Stimulated activated CD4-positive, alpha-beta T cell treated with anti-CD3 and anti-CD28 coated beads, Interleukin-1b, Interleukin-23, amount 100 ng/mL, for 1 hour (primary cell): ENCODE measurements at places on chromosomes 3 and 15.

DNA sequence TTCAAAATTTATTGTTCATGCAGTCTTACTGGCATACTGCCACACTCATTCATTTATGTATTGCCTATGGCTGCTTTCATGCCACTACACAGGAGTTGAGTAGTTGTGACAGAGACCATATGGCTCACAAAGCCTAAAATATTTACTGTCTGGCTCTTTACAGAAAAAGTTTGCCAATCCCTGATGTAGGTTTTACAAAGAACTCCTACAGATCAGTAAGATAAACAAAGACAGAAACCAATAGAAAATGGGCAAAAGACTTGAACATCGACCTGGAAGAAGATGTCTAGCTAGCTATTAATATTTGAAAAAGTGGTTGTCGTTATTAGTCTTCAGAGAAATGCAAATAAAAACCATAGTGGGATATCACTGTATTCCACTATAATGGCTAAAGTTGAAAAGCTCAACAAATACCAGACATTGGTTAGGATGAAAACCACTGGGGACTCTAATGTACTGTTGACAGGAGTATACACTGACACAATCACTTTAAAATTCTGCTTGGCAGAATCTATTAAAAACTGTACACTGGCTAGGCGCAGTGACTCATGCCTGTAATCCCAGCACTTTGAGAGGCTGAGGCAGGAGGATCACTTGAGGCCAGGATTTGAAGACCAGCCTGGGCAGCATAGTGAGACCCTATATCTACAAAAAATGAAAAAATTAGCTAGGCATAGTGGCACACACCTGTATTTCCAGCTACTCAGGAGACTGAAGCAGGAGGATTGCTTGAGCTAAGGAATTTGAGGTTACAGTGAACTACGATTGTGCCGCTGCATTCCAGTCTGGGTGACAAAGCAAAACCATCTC lies 87.7 kb downstream of the NEO1 start:
- no peak for DNase-seq

DNA sequence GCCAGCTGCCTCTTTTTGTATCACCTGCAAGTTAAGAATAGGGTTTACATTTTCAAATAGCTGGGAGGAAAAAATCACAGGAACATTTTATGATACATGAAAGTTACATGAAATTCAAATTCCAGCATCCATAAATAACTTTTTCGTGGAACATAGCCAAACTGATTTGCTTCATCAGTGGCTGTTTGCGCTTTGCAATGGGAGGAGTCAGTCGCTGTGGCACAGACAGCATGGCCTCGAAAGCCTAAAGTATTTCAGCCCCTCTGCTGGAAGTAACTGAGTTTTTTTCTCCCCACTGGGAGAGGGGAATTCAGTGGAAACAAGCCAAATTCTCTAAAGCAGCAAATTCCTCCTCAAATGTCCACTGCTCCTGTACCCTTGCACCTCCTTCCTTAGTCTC lies 271.9 kb downstream of the SUCLG2 start:
- DNase-seq: no peak

GRCh38 chr3:122857019-122857418 lies 62.1 kb downstream of the SLC49A4 start:
- no peak for DNase-seq

DNA sequence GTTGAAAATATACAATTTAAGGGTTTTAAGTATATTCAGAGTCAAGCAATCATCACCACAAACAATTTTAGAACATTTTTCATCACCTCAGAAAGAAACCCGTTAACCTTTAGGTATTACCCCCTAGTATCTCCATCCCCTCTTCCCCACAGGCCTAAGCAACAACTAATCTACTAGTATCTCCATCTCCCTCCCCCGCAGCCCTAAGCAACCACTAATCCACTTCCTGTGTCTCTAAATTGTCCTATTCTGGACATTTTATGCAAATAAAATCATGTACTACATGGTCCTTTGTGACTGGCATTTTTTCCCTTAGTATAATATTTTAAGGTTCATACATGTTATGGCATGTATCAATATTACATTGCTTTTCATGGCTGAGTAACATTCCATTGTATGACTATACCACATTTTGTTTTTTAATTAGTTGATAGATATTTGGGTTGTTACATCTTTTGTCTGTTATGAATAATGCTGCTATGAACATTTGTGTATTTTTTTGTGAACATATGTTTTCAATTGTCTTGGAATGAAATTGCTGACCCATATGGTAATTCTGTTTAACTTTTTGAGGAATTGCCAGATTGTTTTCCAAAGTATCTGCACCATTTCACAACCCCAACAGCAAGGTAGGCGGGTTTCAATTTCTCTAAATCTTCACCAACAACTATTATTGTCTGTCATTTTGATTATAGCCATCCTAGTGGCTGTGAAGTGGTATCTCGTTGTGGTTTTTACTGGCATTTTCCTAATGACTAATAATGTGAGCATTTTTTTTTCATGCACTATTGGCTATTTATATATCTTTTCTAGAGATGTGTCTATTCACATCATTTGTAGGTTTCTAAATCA lies 215.6 kb upstream of the CD96 start:
- no peak for DNase-seq

DNA sequence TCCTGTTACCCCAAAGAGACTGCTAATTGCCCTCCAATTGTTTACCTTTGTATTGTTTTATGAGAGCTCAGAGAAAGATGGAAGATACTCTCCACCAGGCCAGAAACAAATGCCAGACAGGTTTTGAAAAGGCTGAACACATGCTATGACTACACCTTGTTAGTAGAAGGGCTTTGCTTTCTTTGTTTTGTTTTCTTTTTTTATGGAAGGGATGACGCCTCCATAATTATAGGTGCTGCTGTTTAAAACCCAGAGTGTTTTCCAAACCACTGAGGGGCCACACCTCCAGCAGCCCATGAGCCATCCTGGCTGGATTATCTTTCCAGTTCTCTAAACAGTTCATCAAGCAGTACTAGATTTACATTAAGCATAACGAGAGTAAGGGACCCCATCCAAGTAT lies 5.6 kb upstream of the FOXP1 start:
- no peak for DNase-seq

GRCh38 chr15:22240403-22240802 lies 160.1 kb downstream of the OR4M2 start:
- DNase-seq: no peak

GRCh38 chr15:69253156-69253555 lies 45.6 kb upstream of the PAQR5 start:
- DNase-seq: no peak

GRCh38 chr3:75138345-75138744 lies 523.9 kb upstream of the CNTN3 start:
- DNase-seq: no peak

DNA sequence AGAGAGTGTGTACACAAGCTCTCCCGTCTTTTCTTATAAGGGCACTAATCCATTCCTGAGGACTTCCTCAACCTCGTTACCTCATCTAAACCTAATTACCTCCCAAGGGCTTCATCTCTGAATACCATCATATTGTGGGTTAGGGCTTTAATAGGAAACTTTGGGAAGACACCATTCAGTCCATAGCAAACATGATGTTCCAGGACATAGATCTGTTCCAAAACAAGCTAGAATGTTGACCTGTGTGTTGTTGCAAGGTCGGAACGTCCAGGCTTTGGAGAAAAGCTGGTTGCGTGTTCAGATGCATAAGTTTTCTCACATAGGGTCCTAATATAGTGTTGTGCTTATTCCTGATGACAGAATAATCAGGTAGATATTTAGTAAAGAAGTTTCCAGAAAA lies 9.7 kb upstream of the TMEM87A start:
- DNase-seq: no peak

GRCh38 chr3:229183-229661 lies 32.7 kb downstream of the CHL1 start:
- no peak for DNase-seq

DNA sequence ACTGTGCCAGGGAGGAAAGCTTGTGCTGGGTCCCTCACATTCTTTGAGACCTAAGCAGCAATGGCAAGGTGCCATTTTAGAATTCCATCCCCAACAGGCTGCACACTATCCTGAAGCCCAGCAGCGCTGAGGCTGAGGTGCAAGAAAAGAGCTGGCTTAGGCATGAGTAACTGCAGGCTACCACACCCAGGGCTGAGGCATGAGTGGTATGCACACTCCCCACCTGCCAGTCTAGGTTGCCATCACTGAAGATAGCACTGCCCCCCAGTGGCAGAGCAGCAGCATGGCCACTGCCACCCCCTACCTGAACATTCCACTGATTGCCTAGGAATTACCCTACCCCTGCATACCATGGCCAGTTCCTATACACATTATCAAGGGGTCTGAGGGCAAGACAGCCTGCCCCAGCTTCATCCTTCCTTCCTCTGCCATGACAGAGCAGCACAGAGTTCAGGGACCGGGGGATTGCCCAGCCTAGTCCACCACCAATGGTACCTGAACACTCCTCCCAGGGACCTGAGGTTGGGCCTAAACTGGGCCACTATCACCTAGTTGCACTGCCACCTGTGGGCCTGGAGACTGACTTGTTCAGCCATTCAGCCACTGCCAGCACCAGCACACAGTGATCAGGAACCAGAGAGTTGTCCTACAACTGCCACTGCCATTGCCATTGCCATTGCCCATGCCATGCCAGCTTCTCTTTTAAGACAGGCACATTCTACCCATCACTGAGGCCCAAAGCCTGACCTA lies 129.8 kb downstream of the SATB1 start:
- no peak for DNase-seq

GRCh38 chr3:156525808-156526207 lies 29.1 kb downstream of the SSR3 start:
- no peak for DNase-seq

GRCh38 chr15:56654624-56655023 lies 78.7 kb downstream of the ZNF280D start:
- no peak for DNase-seq

DNA sequence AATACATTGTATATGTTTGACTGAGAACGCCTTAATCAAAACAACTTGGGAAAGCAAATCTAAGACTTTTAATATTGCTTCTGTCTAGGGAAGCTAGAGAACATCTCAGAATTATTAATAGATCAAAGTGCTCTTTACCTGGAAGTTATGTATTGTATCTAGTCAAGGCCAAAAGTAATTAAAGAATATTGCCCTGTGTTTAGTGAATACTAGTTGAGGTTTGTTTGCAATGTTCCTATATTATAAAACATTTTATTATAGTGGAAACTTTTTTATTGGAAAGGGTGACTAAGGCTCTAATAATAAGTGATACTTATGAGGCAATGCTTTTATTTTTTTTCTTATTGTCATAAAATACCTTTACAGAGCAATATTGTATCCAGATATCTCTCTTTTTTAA lies 118.2 kb downstream of the CADM2 start:
- DNase-seq: no peak

DNA sequence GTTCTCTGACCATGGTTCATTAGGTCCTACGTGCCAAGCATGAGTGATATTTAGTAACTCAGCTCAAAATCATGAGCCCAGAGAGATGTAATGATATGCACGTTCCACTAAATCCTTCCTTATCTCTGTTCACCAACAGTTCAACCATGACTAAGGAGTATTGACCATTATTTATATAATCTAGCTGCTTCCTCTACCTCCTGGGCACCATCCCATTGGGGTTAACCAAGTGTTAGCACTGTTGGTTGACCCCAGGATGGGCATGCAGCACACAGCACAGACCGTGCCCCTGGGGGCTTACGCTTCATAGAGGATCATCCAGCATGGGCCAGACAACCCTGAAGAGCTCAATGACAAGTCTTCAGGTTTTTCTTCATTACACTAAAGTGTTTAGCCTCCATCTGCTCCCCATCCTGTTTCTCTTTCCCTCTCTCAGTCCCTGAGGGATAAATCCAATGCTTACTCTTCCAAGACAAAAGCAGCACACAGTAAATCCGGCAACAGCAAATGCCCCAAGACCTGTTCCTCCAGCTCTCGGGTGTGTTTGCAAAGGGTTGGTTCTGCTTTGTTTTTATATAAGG lies 10.4 kb downstream of the FAM174B start:
- DNase-seq: no peak

DNA sequence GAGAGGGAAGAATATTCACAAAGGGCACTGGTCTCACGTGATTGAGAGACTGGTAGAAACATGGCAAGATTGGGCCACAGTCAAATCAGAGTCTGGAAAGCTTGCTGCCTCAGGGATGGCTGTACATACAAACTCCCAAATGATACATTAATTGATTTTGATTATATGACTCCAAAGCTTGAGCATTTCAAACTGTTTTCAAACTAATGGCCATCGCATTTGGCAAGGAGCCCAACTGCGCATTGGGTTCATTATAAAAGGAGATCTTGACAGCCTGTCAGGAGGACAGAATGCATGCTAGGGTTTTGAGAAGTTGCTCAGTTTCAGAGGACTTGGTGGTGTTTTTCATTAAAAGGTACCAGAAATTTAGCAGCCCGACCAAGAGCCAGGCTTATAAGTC lies 117.7 kb downstream of the PTPRG start:
- DNase-seq: no peak

DNA sequence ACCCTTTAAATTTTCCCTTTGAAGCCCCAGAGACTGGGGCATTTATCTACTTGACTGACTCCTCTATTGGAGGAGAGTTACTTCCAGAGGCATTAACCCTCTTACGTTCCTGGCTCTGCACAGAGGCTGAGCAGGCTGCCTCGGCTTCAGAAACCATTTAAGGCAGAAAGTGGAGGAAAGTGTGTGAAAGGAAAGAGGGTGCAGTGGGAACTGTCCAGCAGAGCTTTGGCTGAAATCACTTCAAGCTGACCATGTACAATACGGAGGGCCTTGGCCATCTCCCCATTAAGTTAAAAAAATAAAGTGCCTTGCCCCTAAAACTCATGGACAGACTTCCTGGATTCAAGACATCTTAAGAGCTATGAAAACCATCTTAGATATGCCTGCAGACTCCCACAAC lies 238.7 kb downstream of the SV2B start:
- no peak for DNase-seq

- no peak for DNase-seq
Measured at GRCh38 chr3:22122567-22122966, 371.6 kb upstream of the ZNF385D start.

DNA sequence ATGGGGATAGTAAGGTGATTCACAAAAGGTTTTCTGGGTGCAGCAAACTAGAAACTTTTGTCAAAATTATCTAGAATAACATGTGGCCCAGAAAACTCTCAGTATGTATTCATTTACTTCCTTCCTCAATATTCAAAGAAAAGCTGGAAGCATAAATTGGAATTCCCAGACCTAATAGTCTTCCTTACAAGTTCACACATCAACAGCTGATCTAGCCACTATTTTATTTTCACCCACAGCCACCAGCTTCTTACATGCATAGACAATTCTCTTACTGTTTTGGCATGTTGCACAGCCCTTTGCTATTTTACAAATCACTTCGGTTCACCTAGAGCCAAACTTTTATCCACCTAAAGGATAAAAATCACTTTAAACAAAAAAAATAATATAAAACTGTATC lies 647.8 kb upstream of the CCDC54 start:
- no peak for DNase-seq
